Activated CD8-positive, alpha-beta memory T cell treated with anti-CD3 and anti-CD28 coated beads for 1 hour (primary cell): ENCODE measurements at places on chromosomes 7 and 10.

DNA sequence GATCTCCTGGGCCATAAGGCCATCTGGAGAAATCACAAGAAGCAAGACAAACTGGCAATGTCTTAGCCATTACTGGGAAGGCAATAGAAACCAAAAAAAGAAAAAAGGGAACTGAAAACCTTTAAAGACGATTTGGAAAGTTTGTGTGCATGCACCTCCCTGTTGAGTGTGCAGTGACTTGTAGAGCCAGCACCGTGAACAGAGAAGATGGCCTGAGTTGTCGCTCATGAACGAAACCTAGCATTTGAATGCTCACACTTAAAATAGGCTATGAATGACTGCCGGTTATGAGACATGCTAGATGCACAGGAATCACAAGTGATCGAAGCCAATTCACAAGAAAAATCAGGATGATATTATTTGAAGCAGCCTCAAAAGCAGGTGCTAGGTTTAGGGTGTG lies 151.3 kb upstream of the ADO start:
- no peak for DNase-seq

DNA sequence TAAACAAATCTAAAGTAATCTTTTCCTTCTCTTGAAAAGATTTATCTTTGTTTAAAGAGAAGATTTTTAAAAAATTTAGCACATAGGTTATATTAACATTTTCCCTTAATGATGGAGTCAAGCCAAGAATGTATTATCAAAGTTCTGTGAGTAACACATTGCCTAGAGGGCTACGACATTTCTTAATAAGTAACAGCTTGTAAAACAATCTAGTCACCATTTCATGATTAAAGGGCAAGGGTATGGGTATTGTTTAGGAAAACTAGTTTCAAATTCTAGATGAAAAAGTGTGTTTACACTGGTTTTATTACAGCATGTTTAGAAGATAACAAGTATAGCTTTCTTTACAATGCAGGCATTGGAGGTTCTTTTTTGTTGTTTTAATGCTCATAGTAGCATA lies 28.6 kb upstream of the LAMB4 start:
- DNase-seq, result no peak

DNA sequence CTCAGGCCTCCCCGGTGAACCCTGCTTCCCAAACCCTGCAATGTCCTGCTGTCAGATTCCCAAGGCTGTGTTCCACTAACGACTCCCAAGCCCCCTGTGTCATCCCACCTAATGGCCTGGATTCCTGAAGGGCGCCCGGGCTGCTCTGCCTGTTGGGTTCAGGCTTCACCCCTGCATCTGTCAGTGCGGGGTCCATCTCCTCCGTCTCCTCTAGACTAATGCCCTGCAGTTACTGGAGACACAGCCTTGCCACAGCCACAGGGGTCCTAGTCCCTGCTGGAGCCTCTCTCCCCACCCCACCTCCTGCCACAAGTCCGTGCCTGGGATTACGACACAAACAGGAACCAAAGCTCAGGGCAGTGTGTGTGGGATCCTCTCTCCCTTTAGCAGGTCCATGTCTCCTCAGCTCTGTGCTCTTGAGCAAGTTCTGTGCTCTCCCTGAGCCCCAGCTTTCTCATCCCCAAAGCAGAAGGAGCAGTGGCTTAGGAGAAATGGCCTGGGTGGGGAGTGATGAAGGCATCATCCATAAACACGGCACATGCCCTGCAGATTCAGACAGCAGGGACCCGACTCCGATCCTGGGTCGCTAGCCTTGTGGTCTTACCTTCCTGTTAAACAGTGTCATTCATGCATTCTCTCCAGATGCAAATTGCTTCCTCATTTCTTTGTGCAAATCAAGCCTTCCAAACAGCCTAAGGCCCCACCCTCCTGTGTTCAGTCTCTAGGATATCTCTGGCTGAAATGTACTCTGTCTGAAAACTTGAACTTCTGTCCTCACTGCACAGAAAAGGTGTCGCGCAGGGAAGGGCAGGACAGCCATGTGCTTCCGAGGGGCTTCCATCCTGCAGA lies 8.2 kb upstream of the RBP3 start:
- DNase-seq, result no peak

DNA sequence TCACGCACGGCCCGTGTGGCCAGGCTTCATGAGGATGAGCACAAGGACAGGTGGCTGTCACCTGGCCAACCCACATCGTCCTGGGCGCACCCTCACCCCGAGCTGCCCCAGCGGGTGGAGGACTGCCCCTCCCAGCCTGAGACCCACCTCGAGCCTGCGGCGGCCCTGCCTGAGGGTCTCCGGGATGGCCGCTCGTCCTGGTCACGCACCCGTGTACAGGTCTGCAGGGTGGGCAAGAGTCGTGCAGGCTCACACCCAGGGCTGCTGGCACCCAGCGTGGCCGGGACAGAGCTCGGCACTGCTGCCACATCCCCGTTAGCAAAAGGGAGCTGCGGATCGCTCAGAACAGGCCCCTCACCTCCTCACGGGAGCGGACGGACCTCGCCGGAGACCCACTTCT lies 14.4 kb upstream of the UTF1 start:
- DNase-seq, result no peak

GRCh38 chr7:80819503-80819902 lies 99.3 kb downstream of the SEMA3C start:
- no peak for DNase-seq

- DNase-seq, result no peak
Measured at GRCh38 chr10:90822508-90822907, 35.3 kb downstream of the HTR7 start.

- DNase-seq, result no peak
Measured at GRCh38 chr7:152572101-152572500, 103.8 kb downstream of the XRCC2 start.

DNA sequence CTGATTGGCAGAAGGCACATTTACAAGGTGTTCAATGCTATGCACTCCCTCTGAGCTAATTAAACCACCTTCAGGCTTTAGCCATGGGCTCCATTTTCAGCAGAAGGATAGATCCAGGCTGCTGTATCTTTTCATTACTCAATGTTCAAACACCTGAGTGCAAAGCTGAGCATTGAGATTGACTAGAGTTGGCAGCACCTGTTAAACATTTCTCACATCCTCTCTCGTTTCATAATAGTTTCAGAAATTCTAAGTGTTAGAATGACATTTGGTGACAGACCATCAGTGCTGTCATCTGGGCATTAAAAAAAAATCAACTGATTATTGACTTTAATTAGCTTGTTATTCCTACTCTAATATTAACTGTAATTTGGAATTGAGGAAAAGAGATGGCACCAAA lies 187.1 kb upstream of the SEMA3E start:
- DNase-seq, result no peak

- no peak for DNase-seq
Measured at GRCh38 chr7:91407942-91408341, 143.7 kb downstream of the FZD1 start.

- DNase-seq, result no peak
Measured at GRCh38 chr7:1696671-1697498, 26.8 kb downstream of the ELFN1 start.

DNA sequence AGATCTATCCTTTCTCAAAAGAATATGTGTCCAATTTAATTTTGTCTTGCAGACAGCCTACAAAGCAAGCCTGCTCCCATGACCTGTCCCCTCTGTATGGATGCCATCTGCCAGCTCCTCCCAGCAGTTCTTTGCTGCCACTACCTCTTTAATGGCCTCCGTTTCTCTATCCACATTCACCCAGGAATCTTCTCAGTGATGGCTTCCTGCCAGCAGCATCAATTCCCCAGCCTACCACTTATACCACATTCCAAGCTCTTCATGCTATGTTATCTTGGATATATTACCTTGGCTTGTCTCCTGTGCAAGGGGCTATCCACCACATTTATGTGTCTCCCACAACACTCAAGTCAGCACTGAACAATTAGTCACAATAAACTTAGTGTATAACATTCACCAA lies 133.2 kb downstream of the VPS50 start:
- DNase-seq, result no peak

DNA sequence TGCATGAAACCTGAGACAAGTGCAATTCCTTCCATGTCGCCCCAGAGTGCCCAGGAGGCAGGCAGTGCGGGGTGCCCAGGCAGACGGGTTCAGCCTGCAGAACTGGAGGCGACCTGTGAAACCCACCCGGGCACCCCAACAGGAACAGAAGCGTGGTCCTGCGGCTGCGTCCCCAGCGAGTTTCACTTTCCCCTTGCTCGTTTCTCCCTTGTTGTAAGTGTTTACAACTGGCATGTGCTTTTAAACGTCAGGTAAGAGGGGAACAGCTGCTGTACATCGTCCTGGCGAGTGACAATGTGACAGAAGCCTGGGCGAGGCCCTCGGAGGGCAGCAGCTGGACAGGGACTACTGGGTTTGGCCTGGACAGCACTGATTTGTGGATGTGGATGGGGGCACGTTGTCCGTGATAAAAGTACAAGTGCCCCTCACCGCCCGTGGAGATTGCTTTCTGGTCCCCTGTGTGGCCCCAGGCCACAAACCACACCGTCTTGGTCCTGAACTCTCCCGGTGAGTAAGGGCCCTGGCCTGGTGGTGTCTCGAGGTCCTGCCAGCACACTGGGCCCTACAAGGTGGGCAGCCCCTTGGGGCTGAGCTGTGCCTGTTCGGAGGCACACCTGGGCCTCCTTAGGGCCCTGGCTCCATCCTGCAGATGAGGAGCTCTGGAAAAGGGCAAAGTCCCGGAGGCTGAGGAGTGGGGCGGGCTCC lies 4.0 kb downstream of the VENTX start:
- no peak for DNase-seq

GRCh38 chr7:69836702-69837101 lies 238.4 kb downstream of the AUTS2 start:
- no peak for DNase-seq

- DNase-seq, result no peak
Measured at GRCh38 chr10:79012567-79012966, 56.2 kb upstream of the ZMIZ1 start.

GRCh38 chr7:98669329-98670000 lies 52.4 kb downstream of the NPTX2 start:
- no peak for DNase-seq

- peak; percentile 12 for DNase-seq
Measured at GRCh38 chr7:30771174-30771879, at the start of gene MINDY4. Gene MINDY4 (plus strand): TSS chr7:30771417. CDS start chr7:30771494, 77 bp downstream.

DNA sequence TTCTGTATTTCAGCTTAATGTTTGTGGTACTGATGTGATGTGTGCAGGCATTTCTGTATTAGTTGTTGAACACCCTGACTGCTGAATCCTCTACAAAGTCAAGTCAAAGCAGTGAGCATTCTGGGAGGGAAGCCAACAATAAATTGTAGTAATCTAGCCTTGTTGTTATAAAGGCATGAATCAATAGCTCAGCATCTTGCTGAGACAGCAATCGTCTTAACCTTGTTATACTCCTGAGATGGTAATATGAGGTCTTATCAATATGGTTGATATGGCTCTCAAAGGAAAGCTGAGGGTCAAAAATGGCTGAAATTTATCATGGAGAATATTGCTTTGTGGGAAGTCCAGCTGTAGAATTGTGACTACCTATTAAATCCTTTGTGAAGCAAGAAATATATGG lies 299.4 kb downstream of the DNAJB9 start:
- no peak for DNase-seq

DNA sequence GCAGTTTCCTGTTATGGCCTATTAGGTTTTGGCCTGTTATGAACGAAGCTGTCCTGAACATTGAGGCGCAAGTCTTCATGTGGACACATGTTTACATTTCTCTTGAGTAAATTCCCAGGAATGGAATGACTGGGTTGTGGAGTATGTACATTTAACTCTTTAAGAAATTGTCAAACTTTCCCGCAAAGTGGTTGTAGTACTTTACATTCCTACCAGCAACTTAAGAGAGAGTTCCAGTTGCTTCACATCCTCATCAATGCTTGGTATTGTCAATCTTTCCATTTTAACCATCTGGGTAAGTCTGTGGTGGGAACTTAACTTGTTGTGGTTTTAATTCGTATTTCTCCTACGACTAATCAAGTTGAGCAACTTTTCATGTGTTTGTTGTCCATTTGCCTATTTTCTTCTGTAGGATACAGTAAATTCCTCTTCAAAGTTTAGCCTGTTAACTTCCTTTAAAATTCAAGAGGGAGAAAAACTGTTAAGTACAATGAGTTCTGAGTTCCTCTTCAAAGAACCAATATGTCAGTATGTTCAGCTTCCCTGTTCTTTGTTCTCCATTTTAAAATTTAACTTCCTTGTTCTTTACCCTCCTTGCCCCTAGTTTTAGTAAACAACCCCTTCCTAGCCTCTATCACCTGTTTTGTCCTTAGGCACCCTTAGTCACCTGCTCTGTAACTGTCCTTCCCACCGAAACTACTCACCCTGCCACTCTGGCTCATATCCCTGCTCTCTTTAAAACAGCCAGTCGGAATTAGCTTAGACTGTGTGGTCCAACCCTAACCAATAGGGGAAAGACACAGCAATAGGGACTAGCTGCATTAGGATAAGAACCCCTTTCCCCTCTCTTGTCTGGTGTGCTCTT lies 74.0 kb downstream of the FAM241B start:
- DNase-seq, result no peak

- DNase-seq, result no peak
Measured at GRCh38 chr7:33446551-33446950, 317.2 kb downstream of the BBS9 start.

GRCh38 chr7:27409776-27410175 lies 167.2 kb downstream of the EVX1 start:
- DNase-seq, result no peak

DNA sequence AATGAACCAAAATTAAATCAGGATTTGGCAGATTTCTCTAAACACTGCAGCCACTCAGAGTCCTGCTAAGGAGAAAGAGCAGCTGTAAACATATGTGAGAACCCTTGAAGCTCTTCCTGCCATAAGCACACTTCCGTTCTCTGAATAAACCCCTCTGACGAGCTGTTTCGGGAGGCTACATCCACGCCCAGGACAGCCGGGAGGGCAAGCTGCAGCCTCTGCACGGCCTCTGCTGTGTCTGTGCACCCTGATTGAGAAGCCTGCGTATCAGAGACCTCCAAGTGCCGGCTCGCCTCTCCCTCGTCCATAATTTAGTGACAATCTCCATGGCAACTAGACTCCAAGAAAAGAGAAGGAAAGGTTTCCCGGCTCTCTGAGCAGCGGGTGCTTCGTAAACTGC lies 114.4 kb downstream of the PTPRN2 start:
- DNase-seq, result no peak

DNA sequence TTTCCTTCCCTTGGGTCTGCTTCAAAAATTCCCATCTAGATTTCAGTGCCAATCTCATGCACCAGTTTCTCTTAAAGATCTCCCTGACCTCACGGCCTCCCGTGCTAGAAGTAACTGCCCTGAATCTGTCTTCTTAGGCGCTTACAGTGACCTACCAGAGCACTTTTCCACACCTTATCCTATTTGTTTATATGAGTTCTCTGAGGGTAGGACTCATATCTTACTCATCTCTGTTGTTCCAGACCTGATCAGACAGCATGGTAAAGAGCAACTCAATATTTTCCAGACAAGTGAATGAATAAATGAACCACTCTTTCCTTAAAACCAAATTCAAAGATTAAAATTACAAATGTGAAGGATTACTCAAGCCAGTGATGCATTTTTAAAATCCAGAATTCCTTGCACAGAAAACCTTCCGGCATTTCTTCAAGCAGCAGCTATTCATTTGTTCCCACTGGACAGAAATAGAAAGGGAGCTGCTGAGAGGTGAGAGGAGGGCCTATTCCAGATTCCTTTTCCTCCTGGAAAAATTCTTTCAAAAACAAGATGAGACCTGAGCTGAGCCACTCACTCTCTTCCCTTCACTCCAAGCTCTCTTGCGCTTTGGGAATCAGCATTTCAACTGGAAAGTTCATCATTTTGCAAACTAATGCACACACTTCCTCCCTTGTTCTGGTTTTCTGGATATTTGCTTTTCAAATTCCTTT lies 94.6 kb downstream of the ELMO1 start:
- no peak for DNase-seq
